ENCODE measurements at places on chromosomes 7 and 10.

DNA sequence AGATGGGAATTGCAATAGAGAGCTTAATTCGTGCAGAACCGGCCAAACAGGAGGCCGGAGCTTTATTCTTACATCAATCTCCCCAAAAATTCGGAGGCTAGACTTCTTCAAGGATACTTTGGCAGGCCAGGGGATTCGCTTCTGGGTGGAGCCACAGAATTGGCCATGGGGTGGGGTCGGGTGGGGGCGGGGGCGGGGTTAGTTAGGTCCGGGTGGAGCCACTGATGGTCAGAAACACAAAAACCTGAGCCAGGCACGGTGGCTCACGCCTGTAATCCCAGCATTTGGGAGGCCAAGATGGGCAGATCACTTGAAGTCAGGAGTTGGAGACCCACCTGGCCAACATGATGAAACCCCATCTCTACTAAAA lies 87.5 kb downstream of the SEPTIN14 start:
- DNase-seq = no peak

- DNase-seq = no peak
These were observed 53.4 kb downstream of the CFAP58 start for GRCh38 chr10:104406715-104407650.

DNA sequence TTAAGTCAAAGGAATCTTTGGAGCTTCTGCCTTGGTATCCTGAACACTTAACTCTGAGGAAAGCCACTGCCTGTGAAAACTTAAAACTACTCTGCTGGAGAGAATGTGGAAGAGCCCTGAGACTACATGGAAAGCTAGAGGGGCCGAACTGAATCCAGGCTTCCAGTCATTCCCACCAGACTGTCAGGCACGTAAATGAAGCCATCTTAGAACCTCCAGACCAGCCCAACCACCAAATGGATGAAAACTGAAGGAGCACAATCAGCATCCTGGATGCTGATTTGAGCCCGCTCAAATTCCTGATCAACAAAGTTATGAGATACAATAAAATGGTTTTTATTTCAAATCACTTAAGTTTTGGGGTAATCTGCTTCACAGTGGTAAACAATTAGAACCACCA lies 30.8 kb downstream of the TNPO3 start:
- no peak for DNase-seq

- no peak for DNase-seq
These were observed 695.5 kb downstream of the INHBA start for GRCh38 chr7:41007351-41007751.

- DNase-seq = no peak
These were observed 22.6 kb downstream of the CCDC3 start for GRCh38 chr10:12978891-12979290.

DNA sequence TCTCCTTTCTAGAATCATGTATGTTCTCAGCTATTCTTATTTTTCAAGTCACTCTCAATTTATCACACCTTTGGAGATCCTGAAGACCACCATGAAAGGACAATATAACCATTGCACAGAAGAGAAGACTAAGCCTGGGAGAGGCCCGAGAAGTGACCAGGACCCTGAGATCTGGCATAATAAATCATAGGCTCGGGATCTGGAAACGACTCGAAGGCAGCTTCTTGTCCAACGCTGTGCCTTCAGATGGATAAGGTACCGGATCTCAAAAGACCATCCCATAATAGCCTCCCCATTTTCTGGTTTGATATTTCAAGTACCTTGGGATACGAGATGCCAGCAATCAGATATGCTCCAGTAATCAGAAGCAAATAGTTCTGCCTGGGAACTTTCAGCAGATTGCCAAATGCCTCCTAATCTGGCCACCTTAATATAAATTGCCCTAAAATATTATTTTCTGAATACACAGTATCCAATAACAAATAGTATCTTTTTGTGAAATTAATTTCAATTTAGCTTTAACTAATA lies 179.2 kb upstream of the ZMIZ1 start:
- no peak for DNase-seq

GRCh38 chr7:79414910-79415309 lies 38.6 kb downstream of the MAGI2 start:
- no peak for DNase-seq

DNA sequence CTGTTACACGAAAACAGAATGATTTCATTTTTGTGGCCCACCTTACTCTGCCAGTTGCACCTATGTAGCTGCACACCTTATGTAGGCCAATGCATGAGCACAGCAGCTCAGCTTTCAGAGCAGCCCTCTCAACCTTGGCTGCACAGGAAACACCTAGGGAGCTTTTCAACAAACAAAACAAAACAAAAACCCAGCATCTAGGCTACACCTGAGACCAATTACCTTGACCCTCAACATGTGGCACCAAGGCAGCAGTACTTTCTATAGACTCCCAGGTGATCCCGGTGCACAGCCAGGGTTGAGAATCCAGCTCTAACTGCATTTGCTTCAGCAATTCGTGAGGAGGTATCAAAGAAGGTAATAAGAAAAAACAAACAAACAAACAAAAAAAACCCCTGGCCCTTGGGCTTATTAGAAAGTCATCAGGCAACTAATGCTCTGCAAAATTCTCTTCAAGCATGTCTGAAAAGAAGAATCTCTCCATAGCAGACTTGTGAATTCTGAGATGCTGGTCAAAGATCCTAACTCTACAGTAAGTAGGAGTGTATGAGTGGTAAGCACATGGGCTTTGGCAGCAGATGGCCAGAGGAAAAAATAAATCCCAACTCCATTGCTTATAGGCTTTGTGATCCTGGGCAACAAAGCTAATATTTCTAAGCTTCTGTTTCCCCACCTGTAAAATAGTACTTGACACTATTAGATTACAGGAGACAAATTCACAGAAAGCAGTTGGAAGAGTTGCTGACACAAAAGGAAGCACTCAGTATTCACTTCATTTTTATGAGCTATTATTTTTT lies 113.4 kb upstream of the NOBOX start:
- no peak for DNase-seq

DNA sequence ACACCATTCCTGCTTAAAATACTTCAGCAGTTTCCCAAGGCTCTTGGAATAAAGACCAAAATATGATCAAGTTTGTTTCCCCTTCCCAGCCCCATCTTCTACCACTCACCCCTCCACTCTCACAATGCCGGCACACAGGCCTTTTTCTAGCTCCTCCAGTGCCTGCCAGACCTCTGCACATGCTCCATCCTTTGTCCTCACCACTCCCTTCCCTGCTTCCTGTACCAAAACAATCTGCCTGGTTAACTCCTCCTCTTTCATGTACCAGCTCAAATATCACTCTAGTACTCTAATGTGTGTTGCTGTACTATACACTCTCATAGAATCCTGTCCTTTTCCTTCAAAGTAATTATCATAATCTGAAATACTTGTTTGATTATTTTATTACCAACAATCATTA lies 19.4 kb downstream of the SCRN1 start:
- no peak for DNase-seq

- DNase-seq = no peak
These were observed 201.4 kb upstream of the NPVF start for GRCh38 chr7:25429731-25430130.

GRCh38 chr7:3042861-3043489 lies 692 bp downstream of the CARD11 start:
- peak; percentile 62 for DNase-seq
